ENCODE measurements at places on chromosomes 5 and 9.

DNA sequence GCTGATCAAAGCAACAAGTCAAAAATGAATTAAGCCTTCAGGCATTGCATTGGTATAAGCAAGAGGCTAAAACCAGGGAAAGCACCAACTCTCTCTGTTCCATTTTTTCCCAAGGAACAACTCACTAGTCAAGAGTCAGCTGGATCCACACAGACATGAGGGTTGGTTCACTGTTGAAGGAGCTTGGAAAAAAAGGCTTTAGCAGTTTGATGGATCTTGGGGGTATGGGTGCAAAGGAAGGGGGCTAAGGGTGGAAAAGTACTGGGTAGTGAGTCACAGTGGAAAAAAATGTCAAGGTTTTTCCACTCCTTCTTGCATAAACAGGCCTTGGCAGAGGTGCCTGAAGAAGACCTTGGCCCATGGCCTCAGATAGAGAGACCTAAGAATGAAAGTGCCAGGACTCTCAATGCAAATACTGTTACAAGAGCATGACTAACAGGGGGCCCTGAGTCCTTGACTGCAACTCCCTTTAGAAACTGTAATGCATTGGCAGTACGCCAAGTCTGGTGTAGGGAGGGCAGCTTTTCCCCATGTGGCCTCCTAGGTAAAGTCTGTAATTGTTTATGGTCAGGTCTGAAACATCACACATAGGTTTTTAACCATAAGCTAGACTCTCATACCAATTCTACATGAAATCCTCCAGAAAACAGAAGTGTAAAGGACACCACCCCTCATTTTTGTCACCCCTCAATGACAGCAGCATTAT is 23.7 kb downstream of the ACTL7A start:
- peak; percentile 67 for DNase-seq

DNA sequence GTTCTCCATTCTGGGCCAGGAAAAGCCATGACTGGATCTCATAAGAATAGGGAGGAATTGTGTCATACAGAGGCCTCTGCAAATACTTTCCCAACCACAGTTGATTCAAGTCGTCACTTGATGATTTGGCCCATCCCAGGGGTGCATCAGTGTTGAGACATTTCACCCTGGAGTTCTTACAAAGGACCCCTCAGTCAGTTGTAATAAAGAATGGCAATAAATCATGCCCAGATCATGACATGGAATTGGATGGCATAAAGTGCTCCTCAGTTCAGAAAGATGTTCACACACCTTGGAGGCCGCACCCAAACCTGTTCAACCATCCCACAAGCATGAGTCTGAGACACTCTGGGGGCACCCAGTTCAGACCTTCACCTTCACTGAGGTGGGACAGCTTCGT is 168.1 kb downstream of the NR3C1 start:
- DNase-seq = peak; percentile 62

DNA sequence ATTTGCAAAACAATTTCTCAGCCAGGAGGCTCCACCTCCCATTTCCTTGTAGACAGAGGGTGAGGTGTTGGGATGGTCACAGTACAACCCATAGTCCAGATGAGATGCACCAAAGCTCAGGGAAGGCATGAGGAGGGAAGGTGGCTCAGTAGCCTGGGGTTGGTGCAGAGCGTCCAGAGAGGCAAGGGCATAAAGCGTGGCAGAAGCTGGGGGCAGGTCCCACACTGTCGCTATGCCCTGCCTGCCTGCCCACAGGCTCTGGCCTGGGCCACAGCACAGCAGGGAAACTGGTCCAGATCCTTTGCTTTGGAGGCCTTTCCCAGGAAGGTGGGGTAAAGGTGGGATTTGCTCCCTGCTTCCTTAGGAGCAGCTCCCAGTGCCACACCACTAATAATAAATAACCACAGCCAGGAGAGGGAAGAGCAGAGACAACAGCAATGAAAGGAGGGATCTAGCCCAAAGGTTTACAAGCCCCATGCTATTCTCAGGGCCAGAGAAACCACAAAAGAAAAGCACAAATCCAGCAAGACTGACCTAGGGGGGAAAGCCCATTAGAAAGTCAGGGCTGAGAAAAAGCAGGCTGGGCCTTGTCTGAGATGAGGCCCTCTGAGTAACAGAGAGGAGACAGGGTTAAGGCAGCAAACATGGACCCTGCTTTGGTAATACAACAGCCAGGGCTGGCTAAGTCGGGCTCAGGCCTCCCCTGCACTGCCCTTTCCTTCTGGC is 27.2 kb downstream of the PCDHGC5 start:
- no peak for DNase-seq

DNA sequence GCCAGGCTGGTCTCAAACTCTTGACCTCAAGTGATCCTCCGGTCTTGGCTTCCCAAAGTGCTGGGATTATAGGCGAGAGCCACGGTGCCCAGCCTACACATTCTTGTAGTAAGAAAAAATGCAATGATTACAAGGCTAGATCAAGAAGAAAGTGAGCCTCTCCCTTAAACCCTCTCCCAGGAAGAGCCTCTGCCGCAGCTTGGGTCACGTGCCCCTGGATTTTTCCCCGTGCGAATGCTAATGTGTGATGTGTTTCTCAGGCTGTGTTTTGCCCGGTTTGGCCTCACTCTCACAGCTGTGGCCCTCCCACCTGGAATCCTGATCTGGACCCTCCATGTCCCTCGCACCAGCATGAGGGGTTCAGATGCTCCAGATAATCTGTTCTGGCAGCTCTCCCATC is 6.9 kb downstream of the PLPP7 start:
- DNase-seq = no peak

GRCh38 chr5:13606051-13606450 is 338.4 kb downstream of the DNAH5 start:
- DNase-seq = no peak

GRCh38 chr5:108339220-108339619 is 42.7 kb downstream of the FBXL17 start:
- no peak for DNase-seq

DNA sequence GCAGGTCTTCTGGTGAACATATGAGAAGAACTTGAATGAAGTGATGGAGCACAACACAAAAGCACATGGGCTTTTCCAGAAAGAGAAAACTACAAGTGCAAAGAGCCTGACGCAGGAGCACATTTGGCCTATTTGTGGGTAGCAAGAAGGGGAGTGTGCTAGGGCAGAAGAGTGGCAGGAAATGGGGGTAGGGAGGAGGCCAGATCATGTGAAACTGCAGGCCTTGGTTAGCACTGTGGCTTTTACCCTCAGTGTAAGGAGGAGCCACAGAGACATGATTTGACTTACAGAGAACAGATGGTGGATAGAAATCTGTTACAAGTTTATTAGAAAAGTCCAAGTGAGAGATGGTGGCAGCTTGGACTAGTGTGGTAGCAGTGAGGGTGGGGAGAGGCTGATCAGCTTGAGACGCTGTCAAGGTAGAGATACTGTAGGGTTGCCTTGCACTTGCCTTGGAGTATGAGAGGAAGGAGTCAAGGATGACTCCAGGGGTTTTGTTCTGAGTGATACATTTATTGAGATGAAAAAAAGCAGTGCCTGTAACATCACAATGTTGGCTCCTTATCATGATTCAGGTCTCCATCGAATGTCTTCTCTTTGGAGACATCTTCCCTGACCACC is 126.7 kb downstream of the PPP2R2B start:
- DNase-seq = no peak

- DNase-seq = no peak
Measured at GRCh38 chr5:153367466-153367865, 123.0 kb upstream of the GRIA1 start.

- no peak for DNase-seq
Measured at GRCh38 chr5:15740383-15740782, 240.4 kb downstream of the FBXL7 start.

- peak; percentile 42 for DNase-seq
Measured at GRCh38 chr5:143143973-143144372, 259.5 kb downstream of the NR3C1 start.

GRCh38 chr5:139763280-139763929 is 32.2 kb upstream of the PSD2 start:
- no peak for DNase-seq

- DNase-seq = no peak
Measured at GRCh38 chr5:1755321-1755949, 44.2 kb downstream of the MRPL36 start.

DNA sequence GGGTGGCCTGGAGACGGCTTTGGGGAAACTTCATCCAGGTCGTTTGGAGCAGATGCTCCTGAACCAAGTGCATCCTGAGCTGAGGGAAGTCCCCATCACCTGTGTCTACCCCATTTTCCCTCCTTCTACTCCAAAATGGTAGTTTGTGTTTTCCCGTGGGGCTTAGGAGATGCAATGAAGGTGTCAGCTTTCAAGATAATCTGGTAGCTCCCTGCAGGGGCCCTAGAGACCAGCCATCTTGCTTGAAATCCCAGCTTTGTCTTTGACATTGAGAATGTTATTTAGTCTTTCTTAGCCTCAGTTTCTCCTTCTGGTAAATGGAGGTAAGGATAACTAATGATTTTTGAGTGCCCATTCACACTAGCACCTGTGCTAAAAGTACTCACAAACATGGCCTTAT is 77.4 kb downstream of the WWC1 start:
- DNase-seq = no peak

DNA sequence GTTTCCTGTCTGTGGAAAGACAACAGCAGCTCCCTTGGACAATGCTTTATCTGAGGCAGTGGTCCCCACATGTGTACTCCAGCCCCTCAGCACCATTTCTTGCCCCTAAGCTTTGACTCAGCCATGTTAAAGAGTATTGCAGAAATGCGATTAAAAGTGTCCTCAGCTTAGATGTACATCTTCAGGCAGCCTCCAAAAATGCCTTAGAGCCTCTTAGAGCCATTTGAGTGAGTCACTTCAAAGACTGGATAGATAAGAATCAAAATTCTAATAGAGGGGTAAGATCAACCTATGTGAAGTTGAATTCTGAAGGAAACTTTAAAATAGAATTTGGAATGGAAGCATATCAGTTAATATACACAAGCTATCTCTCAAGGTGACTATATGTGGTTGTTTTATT is 296.3 kb downstream of the ADAMTS6 start:
- no peak for DNase-seq

- DNase-seq = peak; percentile 91
Measured at GRCh38 chr5:135208903-135209721, 175.1 kb upstream of the PITX1 start.

GRCh38 chr9:37921168-37921510 is 17.2 kb upstream of the SLC25A51 start:
- DNase-seq = no peak

DNA sequence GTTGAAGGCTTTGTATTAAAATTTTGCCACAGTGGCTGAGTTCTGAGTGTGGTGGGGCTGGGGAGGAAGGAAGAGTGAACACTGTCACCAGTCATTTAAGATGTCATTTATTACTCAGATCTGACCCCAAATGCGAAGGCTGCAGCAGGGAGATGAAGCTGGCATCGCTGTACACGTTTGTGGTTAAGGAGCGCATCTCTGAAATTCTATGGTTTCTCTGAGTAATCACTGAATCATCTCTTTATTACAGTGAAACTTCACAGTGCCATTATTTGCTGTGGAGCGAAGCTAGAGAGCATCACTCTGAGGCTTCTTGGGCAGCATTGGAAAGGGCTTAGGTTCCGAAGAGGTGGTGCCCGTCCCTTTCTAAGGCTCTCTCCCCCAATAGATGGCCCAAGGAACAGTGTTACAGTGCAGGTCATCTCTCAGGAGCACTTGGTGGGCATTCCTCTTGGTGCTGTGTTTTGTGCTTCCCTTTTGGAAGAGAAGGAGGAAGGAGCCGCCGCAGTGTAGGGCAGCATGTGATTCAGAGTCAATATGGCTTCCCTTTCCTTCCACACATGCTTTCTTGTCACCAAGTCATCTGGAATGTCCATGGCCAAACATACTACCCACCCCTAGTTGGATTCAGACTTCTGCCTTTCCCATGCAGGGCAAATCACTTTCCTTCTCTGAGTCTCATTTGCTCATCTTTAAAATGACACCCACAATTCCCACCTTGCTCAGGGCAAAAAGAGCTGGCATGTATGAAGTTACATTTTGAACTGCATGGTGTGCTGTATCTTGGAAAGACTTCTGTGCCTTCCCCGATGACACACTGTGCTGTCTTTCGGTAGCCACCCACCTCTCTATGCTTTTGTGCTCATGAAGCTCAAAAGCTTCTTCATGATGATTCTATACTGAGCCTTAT is 9.3 kb upstream of the TEX48 start:
- DNase-seq = peak; percentile 89

- no peak for DNase-seq
Measured at GRCh38 chr5:33275391-33275790, 165.4 kb upstream of the TARS1 start.

GRCh38 chr5:118832974-118833373 is 155.4 kb downstream of the DTWD2 start:
- no peak for DNase-seq

- no peak for DNase-seq
Measured at GRCh38 chr9:34334337-34334824, 5.0 kb downstream of the NUDT2 start.

- peak; percentile 57 for DNase-seq
Measured at GRCh38 chr5:119864286-119864685, 234.9 kb downstream of the FAM170A start.

DNA sequence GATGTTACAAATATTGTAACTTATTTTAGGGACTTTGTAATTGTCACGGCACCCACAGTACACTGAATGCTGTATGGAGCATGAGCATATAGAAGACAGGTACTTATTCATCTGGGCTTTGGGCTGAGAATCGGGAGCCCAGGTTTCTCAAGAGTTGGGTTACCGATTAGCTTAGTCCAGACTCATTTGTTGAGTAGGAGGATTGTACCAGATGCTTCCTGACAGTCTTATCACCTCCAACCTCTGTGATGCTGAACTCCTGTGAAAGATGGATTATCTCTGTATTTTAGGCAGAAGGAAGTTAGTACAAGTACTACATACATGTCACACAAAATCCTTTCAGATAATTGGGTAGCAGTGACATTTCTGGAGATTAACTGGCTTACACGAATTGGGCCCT is 79.2 kb downstream of the SV2C start:
- no peak for DNase-seq

GRCh38 chr5:132426525-132427138 is 57.1 kb downstream of the SLC22A5 start:
- peak; percentile 89 for DNase-seq

GRCh38 chr9:77820293-77820954 is 172.3 kb upstream of the GNA14 start:
- peak; percentile 46 for DNase-seq

GRCh38 chr5:40738502-40738901 is 17.3 kb downstream of the TTC33 start:
- no peak for DNase-seq

Measured in adipocyte (in vitro differentiated cells).